Kidney epithelial cell (primary cell): ENCODE measurements at places on chromosomes 5 and 9. TPM values are rescaled to one million over a fixed set of nuclear protein-coding genes. Genes with fewer than 3 reads are reported as not detected.

- no peak for DNase-seq
These were observed 70.3 kb upstream of the ZFR start for GRCh38 chr5:32514806-32515205.

DNA sequence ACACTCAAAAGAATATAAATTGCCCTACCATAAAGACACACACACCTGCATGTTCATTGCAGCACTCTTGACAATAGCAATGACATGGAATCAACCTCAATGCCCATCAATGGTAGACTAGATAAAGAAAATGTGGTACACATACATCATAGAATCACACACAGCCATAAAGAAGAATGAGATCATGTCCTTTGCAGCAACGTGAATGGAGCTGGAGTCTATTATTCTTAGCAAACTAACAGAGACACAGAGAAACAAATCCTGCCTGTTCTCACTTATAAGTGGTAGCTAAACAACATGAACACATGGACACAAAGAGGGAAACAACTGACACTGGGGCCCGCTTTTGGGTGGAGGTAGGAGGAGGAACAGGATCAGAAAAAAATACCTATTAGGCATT lies 2062.2 kb upstream of the CDH6 start:
- DNase-seq: no peak

GRCh38 chr9:25025686-25026085 lies 480.0 kb upstream of the IZUMO3 start:
- no peak for DNase-seq

The RGMB gene
- 21.6 and 31.5 TPM in 2 replicates for total RNA-seq

GRCh38 chr9:97853844-97854695 lies 1.0 kb downstream of the FOXE1 start:
- no peak for DNase-seq

The SNCAIP gene
- total RNA-seq: 3.0 and 3.1 TPM in 2 replicates
